ENCODE measurements at places on chromosomes 7 and 10.
A peak's percentile ranks its signal among the peaks of the same experiment; 100 is the strongest.

DNA sequence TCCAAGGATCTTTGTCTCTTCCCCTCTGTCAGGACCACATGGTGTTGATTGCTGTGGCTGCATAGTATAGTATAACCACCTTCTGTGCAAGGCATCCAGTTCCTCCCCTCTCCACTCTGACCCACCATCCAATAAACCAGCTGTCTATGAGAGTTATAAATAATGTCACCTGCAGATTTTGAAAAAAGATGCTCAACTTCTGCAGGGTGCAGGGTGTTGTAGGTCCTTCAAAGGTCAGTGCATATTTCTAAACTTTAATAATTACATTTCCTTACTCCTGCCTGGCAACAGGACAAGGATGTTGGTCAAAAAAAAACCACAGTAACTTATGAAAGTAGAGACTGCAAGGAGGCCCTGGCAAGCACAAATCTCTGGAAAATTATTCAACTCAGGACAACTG, 166.2 kb downstream of the PKD1L1 start:
- no peak for DNase-seq

DNA sequence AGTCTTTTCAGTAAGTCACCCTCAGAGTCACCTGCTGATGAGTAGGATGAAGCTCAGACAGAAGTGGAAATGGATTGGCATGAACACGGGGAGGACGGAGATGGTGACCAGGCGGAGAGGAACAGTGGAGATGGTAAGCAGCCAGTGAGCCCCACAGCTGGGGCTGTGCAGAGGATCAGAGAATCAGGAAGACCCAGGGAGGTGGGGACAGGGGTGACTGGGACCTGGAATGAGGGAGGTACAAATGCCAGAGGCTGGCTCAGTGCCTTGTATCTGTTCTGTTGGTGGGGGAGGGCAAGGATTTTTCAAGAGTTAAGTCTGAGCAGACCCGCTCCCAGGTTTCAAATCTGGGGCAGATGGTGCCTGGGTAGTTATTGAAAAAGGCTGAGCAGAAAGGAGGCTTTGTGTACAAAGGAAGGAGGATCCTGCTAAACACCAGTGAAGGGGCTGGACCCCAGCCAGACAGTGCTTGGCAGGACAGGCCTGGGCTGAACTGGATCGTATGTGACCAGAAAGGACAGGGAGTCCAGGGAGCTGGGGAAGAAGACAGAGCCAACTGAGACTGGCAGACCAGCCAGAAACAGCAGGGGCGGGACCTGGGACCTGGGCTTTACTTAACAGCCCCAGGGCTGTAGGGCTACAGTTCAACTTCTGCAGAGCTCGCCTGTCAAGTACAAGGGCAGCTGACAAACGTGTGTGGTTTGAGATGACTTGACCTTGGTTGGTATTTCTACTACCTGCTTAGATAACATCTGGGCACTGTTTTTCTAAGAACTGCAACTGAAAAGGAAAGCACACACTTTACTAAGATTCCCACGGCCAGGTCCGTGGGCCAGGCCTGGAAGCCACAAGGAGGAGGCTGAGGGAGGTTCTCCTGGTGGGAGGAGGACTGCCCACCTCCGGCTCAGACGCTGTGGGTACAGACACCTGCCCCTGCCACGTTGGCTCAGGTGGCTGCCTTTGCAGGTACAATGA, 13.2 kb upstream of the FRMPD2 start:
- no peak for DNase-seq

GRCh38 chr7:66609176-66609575, 19.5 kb upstream of the KCTD7 start:
- DNase-seq, result no peak

- no peak for DNase-seq
Observed at GRCh38 chr10:15879058-15879457, 18.8 kb upstream of the MINDY3 start.

GRCh38 chr7:122304319-122304975, at the start of gene FEZF1:
Gene FEZF1 (minus strand): TSS chr7:122304750. CDS start chr7:122304437, 313 bp downstream.
- no peak for DNase-seq

GRCh38 chr10:119754085-119754484, 28.2 kb downstream of the INPP5F start:
- DNase-seq, result no peak

DNA sequence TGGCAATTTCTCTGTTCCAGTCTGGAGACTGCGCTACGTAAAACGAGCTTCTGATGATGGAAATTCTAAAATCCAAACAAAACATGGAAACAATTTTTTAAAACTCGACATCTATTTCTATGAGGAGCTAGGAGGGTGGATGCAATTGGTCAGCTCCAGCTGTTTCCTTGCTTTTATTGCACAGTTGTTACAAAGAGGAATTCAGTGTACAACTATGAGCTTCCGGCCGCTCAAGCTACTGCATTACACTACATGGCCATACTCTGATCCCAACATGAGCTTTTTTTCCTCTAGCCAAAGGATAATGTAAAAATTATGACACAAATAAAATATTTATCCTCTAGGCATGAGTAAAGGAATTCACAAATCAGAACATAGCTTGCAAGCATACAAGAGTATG, 403.1 kb upstream of the C7orf33 start:
- DNase-seq, result no peak

GRCh38 chr7:114931656-114932011, 9.7 kb downstream of the MDFIC start:
- DNase-seq, result no peak

- DNase-seq, result no peak
Observed at GRCh38 chr7:128708235-128708634, 30.9 kb upstream of the CALU start.

DNA sequence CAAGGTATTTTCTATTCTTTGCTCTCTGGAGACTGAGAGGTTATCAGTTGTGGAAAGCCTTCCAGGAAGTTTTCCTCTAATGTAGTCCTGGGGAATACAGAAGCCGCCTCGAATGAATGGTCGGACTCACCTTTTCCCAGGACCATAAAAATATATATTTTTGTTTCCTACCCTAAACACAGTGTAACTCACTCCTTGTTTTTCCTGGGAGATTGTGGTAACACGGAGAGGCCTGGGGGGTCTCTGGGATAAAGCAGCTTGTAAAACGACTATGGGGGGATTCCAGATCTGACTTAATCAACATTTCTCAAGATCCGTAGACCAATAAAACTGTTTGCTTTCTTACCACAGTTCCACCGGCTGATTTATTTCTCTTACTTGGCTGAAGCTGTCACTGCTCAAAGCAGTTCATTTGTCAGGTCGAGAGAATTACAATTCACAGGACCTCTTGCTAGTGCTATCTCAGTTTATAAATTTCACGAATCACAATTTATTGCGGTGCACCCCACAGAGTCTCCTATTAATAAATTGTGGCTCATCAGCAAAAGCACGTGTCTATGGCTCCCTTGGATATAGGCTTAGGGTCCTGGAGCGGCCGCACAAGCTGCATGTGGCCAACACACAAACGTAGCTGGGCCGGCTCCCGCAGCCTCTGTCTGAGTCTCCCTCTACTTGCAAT, 176.3 kb upstream of the BMPER start:
- DNase-seq, result no peak

DNA sequence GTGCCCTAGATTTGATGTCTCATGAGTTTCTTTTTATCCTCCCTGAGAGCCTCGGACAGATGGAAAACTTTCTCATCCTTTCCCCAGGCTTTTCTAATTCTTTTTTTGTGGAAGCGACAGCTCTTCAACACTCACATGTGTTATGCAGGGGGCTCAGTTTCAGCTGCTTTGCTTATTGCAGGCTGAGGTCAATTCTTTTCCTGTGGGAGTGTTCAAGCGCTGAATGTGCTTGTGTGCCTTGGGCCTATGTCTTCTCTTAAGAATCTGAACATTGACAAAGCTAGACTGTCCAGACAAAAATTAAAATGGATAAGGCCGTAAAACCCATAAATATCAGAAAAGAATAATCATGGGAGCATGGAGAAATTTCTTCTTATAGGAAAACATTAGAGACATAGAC, 125.2 kb upstream of the STEAP4 start:
- DNase-seq, result no peak

DNA sequence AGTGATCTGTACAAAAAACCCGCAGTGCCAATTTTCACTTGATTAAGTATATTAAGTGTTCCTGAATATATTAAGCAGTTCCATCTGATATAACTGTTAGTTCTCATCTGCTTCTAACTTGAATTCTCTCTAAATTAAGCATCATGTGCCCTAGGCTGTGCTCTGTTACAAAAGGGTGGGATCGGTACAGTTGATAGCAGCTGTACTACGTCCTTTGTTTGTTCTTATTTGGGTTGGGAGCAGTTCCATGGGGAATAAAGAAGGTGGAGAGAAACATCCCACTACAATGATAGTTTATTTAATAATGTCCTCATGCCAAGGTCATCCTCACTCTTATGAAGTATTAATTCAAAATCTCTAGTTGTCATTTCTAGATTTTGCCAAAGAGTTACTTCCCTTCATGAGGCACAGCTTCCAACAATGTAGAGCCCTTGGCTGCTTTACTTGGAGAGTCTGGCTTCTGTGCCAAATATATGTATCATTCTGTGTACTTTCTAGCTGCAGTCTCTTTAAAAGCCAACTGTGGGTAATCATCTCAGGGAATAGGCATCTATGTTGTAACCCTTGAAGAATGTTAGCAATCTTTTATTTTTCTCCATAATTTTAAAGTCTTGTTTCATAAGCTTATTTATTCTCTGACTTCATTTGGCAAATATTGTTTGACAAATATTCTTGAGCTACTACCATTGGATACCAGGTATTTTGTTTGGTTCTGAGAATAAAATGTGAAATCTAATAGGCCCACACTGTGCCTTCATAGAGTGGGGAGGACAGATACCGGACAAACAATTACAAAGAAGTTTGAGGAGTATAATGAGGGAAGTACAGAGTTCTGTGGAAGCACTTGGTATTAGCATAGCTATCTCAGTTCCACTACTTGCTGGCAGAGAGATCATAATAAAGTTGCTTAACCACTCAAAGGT, 22.4 kb upstream of the AHR start:
- DNase-seq, result no peak

GRCh38 chr10:103901299-103901698, 16.7 kb downstream of the STN1 start:
- no peak for DNase-seq

- DNase-seq, result no peak
Observed at GRCh38 chr7:36762394-36762793, 38.1 kb upstream of the AOAH start.

GRCh38 chr10:16493884-16494536, 27.7 kb downstream of the C1QL3 start:
- DNase-seq, result no peak

GRCh38 chr10:6423004-6423403, 157.1 kb downstream of the PRKCQ start:
- no peak for DNase-seq

DNA sequence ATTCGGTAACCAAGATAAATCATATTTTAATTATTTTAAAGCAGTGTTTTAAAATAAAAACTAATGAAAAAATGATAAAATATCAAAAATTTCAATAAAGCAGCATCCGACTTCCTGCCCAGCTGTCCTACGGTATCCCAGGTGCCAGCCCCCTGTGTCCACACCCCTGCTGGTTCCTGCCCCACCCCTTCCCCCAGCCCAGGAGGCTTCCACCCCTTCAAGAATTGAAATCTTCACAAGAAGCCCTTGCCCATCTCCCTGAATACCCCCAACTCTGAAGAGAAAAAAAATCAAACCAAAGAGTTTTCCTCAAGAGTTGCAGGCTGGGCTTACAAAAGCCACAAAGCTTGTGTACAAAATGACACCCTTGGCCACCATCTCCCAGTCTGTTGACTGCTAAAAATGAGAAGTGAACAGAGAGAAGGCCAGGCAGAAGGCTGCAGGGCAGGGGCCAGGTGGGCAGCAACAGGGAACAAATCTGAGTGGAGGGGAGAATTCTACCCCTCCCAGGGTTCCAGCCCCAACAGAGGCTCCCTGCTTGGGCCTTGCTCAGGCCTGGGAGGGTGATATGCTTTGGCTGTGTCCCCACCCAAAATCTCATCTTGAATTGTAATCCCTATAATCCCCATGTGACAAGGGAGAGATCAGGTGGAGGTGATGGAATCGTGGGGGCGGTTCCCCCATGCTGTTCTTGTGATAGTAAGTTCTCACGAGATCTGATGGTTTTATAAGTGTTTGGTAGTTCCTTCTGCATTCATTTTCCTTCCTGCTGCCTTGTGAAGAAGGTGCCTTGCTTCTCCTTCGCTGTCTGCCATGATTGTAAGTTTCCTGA, 14.5 kb downstream of the GPRIN2 start:
- no peak for DNase-seq

GRCh38 chr10:43902842-43903241, 254.2 kb upstream of the ZNF32 start:
- no peak for DNase-seq

DNA sequence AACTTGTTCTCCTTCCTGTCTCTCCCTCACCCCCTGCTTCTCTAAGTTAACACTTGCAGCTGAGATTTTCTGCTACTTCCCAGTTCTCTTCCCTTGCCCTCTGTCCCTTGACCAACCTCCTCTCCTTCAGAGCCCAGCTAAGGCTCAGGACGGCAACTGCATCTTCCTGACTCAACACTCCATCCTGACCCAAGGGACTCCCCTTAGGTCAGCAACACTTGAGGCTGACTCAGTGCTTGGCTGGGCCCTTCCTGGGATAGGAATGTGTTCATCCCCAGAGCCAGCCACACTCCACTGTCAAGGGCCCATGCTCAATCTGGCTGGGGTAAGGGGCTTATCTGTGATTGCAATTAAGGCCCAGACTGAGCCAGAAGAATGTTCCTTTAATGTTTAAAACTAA, 3.4 kb downstream of the CALHM2 start:
- DNase-seq, result peak; percentile 49
